Suppressor macrophage (primary cell): ENCODE measurements at places on chromosomes 1 and 21.
A peak's percentile ranks its signal among the peaks of the same experiment; 100 is the strongest.

- no peak for DNase-seq
Measured at GRCh38 chr1:179818743-179819173, 58.8 kb downstream of the TOR1AIP2 start.

- no peak for DNase-seq
Measured at GRCh38 chr1:165303386-165303785, 53.1 kb downstream of the LMX1A start.

DNA sequence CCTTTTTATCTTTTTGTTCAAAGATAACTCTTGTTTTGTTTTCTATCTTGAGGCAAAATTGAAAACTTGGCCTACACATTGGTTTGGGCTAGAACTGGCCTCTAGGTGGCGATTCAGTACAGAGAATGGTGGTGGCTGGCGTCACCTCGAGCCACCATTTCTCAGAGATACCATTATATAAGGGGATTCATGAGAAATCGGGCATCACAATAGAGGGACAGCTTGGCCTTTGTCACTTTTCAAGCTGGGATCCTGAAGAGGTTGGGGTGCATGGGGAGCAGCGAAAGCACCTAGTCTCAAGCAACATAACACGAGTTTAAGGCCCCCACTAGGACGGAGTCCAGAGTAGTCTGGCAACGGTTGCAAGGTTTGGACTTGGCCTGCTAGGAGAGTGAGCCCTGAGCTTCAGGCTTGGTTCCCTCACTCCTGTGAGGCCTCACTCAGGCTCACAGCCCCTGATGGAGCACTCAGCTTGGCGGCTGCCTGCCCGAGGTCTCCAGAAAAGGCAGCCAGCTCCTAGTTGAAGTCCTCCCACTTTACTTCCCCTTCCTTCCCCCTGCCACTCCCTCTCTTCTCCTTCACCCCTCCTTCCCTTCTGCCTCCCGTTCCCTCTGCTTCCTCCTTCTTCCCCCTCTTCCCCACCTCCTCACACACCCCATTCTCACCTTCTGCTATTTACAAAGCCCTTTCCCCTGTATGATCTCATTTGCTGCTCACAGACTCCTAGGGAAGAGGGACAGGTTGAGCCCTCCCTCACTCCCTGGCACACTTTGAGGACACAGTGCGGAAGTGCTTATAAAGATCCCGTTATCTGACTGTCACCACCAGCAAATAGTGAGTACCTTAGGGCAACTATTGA lies 67.8 kb downstream of the LRIG2 start:
- peak; percentile 71 for DNase-seq

- DNase-seq = no peak
Measured at GRCh38 chr1:78240755-78241154, 195.0 kb downstream of the GIPC2 start.

DNA sequence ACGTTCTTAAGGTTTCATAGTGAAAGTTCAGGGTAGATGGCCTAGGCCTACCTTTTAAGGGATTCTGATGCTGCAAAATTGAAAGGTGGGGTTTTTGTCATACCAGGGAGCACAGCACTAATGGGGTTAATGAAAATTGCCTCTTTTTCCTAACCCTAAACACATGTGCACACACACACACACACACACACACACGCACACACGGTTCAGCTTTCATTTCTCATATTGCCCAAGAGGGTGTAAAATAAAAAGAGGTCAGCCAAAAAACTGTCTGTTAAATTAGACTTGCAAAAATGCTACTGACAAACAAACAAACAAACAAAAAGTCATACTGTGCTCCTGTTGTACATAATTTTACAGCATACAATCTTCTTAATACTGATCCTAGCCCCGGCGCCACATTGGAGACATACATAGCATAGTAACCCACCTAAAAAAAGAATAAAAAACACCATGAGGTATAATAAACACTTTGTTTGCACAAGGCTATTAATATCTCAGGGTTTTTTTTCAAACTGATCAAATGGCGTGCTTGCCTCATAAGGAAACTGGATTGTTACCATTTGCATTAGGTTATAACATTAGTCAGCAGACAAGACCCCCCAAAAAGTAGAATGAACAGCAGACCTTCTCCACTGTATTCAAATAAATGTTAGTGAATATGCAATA lies 69.1 kb downstream of the TGFB2 start:
- DNase-seq = no peak
